ENCODE measurements at places on chromosomes 7 and 10.

DNA sequence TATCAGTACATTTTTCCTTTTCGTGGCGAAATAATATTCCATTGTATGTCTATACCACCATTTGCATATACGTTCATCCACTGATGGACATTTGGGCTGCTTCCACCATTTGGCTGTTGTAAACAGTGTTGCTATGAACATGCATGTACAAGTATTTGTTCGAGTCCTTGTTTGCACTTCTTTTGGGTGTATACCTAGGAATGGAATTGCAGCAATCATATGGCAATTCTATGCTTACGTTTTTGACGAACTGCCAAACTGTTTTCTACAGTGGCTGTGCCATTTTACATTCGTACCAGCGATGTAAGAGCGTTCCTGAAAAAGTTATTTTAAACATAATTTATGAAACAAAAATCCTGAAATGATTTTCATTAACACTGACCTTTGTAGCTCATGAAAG lies 79.5 kb downstream of the HIPK2 start:
- no peak for ATAC-seq

DNA sequence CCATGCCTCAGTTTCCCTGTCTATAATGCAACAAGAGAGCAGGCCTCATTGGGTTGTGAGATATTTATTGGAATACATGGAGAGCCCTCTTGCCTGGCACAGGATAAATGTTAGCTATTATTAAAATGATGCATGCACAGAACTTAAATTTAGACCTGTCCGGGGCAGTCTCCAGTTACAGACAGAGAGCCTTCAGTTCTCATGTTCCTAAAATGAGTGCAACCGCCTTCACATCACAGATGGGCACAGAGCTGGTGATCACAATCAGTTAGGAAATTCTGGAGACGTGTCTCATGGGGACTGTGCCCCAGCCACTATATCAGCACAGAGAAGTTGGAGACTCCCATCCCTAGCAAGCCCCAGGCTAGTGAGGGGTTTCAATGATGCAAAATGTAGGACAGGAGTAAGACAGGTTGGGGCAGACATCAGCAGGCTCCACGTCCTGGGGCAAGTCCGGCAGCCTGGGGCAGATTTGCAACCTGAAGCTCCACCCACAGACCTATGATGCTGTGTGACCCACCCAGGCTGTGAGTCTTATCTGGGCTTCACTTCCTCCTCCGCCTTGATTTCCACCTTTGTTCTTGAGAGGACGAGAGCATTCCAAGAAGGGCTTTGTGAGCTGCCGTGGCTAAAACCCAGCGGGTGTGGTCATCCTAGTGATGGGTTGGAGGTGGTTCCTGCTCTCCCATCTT lies 49.4 kb downstream of the CXCL12 start:
- no peak for ATAC-seq

DNA sequence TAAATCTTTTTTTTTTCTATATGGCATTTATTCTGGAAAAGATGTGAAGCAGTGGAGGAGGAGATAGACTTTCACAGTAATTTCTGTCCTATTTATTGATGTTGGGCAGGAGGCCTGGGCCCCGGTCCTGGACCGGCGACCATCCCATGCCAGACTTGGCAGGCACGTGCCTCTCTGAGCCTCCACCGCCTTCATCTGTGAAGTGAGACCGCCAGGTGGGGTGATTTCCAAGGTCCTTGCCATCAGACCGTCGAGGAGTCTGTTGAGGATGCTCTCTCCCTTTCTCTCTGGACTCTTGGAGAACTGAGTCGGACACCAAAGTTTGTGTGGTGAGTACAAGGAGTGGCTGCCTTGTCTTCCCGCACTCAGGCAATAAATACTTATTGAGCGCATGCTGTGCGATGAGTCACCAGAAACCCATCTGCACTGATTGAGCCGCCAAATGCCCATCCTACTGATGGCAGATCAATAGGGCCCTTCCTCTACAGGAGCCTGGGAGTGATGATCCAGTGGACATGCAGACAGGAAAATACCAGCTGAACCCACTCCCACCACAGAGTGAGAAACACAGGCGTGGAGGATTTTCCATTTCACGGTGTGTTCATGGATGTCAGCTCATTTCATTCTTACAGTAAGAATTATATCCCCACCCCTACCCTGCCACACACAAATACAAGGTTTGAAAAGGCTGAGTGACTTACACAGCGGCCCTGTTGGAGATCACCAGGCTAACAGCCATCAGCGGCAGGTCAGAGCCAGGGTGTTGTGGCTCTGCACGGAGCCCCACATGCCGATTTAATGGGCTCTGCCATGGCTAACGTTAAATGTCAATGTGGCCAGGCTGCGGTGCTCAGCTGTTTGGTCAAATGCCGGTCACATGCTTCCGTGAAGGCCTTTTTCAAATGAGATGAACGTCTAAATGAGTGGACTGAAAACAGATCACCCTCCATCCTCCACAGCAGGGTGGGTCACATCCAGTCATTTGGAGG lies 11.5 kb upstream of the PRKAG2 start:
- ATAC-seq: no peak

DNA sequence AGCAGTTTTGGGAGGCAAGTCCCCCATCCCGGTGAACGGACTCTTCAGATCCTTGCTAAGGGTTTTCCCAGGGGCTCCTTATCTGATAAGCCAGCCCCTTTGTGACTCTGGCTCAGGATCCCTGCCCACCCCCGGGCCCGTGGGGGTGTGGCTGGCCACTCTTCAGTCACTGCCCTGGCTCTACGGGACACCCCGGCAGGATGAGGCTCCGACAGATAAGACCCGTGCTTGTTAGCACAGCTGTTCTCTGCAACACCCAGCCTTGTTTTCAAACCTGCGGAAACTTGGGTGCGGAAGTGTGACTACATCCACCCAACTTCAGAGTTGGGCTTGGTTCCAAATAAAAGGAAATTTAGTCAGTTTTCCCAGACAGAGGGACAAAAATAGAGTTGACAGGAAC lies 66.7 kb upstream of the PODXL start:
- no peak for ATAC-seq

DNA sequence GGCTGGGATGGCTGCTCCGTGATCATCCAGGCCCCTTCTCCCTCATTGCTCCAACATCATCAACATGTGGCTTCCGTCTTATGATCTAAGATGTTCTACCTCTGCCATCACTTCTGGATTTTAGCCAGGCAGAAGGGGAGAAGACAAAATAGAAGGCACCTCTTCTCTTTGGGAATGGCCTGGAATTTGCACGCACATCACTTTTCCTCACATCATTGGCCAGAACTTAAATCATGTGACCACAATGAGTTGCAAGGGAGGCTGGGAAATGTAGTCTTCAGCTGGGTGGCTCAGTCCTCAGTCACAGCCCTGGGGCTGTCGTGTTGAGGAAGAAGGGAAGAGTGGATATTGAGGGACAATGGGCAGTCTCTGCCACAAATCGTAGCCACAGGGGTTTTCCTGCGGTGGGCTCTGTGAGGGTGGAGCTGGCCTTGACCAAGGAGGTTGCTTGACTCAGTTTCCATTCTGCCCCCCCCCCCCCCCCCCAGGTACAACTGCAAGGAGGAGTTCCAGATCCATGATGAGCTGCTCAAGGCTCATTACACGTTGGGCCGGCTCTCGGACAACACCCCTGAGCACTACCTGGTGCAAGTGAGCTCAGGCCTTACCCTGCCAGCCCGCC lies 50.3 kb downstream of the PALD1 start:
- no peak for ATAC-seq

DNA sequence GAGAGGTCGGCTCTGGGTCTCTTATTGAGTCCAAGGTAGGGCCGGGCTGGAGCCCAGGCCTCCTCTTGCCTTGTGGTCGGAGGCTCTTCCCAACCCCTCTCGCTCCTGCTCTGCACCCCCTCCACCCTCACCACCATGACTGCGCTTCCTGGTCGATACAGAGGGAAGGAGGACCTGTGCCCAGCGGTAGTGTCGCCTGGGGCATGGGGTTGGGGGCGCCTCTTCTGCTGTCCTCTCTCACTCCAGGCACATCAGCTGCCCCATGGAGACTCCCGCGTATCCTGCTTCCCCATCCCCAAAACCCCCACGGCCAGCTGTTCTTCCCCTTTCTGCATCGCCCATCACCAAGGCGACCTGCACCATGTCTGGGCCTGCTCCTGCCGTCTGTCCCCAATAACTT lies 44.4 kb downstream of the TMEM270 start:
- ATAC-seq: no peak

- ATAC-seq: no peak
Observed at GRCh38 chr10:86217371-86218080, 149.1 kb downstream of the GRID1 start.

GRCh38 chr7:127486654-127487053 lies 94.1 kb upstream of the ZNF800 start:
- ATAC-seq: no peak

DNA sequence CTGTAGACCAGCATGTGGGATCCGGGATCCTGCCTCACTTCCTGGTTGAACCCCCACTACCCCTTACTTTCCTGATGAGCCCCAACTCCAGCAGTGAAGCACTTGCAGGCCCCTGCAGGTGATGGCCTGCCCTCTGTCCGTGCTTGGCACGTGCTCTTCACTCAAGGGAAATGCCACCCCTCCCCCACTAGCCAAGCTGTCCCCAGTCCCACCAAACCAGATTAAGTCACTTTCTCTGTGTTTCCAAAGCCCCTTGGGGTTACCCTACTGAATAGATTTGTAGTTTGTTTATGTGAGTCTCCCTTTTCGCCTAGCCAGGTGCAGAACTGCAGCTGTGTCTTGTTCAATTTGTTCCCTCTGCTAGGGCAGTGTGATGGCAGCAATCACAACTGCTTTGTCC lies 121.7 kb downstream of the WDFY4 start:
- no peak for ATAC-seq

DNA sequence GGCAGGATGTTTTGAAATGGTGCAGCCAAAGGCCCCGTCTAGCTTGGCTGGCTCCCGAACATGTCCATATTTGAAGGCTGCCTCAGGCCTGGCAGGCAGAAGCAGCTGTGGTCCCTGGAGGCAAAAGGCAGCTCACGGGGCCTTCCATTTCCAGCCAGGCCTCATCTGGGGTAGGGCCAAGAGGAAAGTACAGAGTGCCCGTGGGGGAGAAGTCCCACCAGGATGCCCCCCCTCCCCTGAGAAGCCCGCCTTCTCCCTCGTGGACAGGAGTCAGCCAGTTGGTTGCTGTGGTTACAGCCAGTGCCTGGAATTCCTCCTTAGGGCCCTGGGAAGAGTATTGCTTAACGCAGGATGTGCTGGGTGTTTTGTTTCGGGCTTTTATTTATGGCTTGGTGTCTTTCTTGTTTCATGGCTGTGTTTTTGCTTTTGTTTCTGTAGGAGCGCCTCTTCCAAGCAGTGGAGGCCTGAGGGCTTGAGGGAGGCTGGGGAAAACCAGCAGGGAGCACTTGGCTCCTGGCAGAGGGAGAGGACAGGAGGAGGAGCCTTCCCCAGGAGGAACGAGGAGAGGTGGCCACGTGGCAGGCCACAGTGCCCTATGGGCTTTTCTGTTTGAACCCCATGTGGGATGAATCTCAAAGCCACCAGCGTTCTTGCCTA lies 45.4 kb downstream of the CHST3 start:
- no peak for ATAC-seq

GRCh38 chr10:62826273-62826672 lies 10.1 kb upstream of the EGR2 start:
- peak; percentile 60 for ATAC-seq

- no peak for ATAC-seq
Observed at GRCh38 chr10:60006062-60006461, 99.7 kb upstream of the CCDC6 start.

- no peak for ATAC-seq
Observed at GRCh38 chr7:84664626-84665025, 470.0 kb upstream of the SEMA3A start.

DNA sequence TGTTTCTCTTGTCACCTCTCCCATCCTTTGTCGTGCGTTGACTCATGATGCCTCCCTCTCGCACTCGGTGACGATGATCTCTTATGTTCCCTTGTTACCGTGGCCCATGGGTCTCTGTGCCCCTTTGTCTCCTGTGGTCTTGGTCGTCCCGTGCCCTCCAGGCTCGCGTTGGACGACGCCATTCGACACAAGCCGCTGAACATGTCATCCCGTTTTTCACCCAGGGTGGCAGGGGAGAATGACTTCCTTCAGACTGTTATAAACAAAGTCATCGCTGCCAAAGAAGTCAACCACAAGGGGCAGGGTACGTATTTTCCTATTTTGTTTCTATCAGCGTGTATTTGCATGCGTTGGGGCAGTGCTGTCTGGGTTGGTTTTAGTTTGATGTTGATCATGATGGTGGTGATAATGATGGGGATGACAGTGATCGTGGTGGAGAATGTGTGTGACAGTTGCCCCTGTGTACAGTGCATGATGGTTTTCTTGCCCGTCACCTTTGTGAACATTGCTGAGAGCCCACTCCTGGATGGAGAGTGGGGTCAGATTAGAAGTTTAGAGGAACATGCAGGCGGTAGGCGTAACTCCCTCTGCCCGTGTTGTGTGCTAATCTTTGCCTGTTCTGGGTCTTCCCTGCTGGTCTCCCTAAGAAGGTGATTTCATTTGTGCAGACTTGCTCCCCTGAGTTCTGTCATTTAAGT lies 107.0 kb downstream of the DOCK1 start:
- no peak for ATAC-seq

DNA sequence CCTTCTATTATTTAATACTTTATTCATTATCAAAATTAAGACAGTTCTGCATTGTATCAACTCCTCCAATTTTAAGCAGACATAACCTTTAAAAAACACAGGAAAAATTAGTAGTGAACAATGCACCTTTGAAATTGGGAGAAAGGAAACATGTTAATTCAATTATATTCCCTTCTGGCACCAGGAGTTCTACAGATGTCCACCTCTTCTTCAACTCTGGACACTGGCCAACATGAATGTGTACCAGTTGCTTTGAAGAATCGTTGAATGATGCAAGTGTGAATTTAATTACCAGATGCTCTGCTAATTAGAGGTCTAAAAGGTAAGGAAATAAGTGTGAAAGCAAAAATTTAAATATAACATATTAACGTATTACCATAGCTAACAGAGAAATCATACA lies 206.7 kb upstream of the IGFBP3 start:
- ATAC-seq: no peak
